Osteocyte (in vitro differentiated cells): ENCODE measurements at places on chromosomes 11 and 22.

- no peak for DNase-seq
Observed at GRCh38 chr22:20436768-20437612, 635 bp downstream of the SCARF2 start.

- no peak for DNase-seq
Observed at GRCh38 chr22:23778577-23778900, 5.9 kb downstream of the MMP11 start.

DNA sequence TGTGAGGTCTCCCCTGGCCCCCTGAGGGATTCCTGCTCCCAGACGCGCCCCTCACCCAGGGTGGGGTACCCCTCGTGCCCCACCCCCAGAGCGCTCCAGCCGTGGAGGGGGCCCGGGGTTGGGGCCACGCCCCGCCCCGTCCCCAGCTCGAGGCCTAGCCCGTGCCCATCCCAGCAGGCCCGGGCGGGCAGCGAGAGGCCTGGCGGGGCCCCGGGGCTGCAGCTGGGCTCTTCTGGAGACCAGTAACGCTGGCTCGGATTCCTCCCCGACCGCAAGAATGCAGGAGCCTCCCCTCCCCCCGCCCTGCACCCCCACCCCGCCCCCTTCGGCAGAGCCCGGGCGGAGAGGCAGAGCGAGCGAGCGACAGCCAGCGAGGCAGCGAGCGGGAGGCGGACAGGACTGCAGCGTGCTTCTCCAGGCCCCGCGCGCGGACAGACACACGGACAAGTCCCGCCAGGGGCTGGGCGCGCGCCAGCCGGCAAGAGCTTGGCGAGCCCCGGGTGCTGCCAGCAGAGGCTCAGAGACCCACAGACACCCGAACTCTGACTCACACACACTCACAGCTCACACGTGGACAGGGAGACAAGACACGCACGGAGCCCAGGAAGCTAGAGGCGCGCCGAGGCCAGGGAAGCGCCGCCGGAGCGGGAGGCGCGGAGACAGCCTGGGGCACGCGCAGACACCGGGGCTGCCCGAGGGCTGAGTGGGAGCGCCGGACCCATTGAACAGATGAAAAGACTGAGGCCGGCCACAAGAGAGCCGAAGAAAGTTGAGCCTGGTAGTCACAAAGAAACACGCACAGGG, 15.2 kb downstream of the BCL9L start:
- DNase-seq, result peak; percentile 95

DNA sequence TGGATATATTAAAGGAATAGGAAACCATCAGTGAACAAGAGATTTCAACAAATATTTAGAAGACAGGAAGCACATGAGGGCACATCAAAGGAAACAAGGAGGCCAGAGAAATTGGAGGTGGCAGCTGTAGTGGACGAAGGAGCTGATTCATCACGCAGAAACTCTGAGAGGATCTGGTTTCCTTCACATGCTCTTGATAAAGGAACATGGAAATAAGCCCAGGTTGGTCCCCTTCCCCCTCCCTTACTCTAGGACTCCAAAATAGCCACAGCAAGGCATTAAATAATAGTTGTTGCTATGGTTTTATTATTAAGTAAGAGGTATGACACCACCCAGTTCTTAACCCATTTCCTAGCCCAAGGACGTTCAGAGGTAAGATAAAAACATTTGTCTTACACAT, 11.3 kb downstream of the IZUMO1R start:
- DNase-seq, result no peak

GRCh38 chr11:73384531-73384871, 8.3 kb downstream of the RELT start:
- no peak for DNase-seq

- no peak for DNase-seq
Observed at GRCh38 chr22:48639896-48640748, 1187.6 kb downstream of the BRD1 start.

GRCh38 chr22:45225732-45226502, 14.8 kb downstream of the KIAA0930 start:
- no peak for DNase-seq

- DNase-seq, result no peak
Observed at GRCh38 chr11:44530413-44531115, 34.9 kb upstream of the CD82 start.

GRCh38 chr22:27603800-27604144, 197.8 kb downstream of the MN1 start:
- no peak for DNase-seq

DNA sequence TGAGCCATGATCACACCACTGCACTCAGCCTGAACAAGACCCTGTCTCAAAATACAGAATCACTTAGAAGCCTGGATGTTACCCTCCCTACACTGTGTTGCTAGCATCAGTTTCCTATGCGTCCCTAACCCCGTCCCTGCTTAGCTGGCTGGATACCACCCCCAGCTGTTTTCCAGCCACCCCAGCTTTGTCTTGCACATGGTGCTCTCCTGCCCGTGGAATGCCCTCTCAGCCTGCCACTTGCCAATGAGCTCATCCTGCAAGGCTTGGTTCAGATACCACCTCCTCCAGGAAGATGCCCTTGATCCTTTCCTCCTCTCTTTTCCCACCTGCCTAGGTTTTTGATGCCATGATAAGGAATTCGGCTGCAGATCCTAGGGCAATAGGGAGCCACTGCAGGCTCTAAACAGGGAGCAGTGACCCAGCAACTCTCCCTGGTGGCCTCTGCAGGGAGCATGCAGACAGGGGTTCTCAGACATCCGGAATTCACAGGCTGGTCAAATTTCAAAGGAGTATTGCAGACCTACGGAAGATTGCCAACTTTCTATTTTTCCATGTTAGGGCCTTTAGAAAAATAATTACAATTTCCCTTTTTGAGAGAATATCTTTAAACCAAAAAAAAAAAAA, 52.7 kb upstream of the WNT7B start:
- no peak for DNase-seq

- no peak for DNase-seq
Observed at GRCh38 chr11:12125609-12126149, 15.3 kb downstream of the MICAL2 start.
